ENCODE measurements at places on chromosomes 3 and 15.

DNA sequence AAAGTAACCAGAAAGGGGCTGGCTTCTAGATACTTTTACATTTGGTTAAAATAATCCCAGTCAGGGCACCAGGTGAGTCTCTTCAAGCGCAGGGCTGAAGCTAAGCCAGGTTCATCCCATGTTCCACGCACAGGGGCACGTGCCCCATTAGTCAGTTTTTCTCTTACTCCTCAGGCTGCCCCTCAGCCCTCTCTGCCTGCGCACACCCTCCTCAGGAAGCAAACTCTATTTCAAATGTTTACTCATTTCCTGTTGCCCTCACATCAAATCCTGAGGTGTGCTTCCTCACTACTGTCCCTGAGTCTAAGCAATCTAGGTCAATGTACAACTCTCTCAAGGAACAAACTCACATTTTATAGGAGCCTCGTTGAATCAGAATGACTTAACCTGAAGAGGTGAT is 48.5 kb downstream of the THBS1 start:
- DNase-seq, result peak; percentile 62

GRCh38 chr15:100400996-100401395 is 59.2 kb upstream of the ADAMTS17 start:
- DNase-seq, result no peak

DNA sequence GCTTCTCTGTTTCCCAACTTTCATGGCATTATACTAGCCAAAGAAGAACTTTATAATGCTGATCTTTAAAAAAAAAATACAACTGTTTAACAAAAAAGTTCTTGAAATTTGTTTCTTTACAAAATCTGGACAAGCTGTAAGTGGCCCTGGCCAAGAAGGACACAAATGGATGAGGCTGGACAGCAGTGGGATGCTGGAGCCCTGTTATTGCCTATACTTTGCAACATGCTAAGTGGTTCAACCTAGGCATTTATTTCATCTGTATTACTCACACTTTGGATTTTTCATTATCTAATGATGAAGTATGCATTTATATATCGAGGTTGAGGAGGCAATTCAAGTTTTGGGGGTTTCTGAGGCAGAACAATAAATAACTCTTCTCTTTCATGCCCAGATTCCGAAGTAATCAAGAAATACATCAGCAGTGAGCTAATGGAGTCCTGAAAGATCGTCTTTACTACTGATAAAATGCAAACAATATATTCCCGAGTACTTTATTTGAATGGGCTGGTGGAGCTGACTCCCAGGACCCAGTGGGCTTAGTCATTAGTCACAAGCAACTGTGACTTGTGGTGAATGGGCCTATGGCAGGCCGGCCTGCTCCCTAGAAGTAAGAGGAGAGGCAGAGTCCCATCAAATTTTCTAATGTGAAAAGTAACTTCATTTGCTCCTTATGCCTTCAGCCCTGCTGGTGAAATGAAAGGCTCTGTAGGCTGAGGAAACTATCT is 177.3 kb upstream of the DPH6 start:
- no peak for DNase-seq

GRCh38 chr3:149374793-149375500 is 2.5 kb downstream of the TM4SF1 start:
- no peak for DNase-seq

- DNase-seq, result no peak
These were observed 399.6 kb downstream of the NAALADL2 start for GRCh38 chr3:175258763-175259162.

DNA sequence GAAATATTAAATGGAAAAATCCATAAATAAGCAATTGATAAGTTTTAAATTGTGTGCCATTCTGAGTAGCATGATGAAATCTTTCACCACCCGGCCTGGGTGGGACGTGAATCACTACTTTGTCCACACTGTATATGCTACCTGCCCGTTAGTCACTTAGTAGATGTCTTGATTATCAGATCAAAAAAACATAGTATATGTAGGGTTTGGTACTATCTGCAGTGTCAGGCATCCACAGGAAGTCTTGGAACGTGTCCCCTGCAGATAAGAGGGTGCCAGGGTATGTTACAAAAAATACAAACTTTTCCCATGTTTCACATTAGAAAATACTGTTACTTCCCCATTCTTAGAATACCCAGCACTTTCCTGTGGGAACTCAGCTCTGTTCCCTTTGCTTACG is 35.2 kb downstream of the FAM81A start:
- no peak for DNase-seq

- no peak for DNase-seq
These were observed 59.7 kb downstream of the RPN1 start for GRCh38 chr3:128590948-128591347.

GRCh38 chr3:183008303-183008702 is 28.0 kb upstream of the DCUN1D1 start:
- no peak for DNase-seq

- DNase-seq, result peak; percentile 16
These were observed 27.7 kb upstream of the DCP1A start for GRCh38 chr3:53375019-53375418.
